ENCODE measurements at places on chromosomes 13 and 19.

DNA sequence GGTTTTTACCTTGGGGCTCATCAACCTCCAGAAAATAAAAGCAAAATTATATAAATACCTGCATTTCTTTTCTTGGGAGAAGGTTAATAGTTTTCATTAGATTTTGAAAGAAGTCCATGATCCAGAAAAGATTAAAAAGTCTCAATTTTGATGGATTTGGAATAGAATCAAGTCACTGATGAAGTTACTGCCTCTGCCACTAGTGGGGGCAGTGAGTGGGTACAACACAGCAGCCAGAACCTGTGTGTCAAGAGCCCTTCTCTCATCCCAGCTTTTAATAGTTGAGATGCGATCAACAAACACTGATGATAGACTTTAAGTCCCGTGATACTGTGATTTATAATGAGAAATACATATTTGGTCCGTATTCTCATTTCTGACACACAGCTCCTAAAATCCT, 686.7 kb downstream of the DIAPH3 start:
- DNase-seq, result no peak

DNA sequence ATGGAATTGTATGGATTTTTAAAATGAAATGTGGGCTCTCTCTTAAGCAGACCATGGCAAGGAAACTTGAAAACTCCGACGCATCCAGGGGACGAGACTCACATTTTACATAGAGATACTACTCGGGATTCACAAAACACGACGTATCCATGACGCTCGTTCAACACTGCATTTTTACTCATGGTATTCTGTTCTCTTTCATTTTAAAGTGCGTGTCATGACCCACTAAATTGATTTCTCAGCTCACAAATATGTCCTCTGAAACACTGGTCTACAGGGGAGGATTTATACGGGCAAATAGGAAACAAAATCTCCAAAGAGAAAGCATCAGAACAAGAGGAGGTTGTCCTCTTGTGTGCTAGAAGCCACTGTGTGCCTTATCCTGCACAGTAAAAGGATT, 523.5 kb downstream of the MYO16 start:
- DNase-seq, result no peak

DNA sequence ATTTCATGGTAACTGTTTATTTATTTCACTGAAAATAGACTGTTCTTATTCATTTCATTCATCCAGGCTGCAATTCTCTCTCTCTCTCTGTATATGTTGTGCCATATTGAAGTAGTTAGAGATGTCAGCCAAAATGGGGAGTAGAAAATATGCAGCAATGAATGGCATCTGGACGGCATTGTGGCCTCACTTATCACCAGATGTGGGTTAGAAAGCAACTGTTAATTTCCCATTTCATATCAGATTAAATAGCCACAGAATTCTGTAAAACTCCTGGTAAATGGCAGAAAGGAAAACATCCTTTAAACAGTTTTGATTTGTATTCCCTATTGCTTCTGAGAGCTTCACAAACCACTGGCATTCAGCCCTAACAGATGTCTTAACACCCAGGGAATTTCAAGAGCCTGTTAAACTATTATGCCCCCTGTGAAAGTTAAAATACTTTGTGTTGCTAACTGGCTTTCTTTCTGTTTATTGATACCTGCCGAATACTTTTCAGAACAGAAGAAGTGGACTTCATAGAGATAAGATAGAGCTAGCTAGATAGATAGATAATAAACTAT, 1763.3 kb upstream of the MIR17HG start:
- DNase-seq, result no peak

DNA sequence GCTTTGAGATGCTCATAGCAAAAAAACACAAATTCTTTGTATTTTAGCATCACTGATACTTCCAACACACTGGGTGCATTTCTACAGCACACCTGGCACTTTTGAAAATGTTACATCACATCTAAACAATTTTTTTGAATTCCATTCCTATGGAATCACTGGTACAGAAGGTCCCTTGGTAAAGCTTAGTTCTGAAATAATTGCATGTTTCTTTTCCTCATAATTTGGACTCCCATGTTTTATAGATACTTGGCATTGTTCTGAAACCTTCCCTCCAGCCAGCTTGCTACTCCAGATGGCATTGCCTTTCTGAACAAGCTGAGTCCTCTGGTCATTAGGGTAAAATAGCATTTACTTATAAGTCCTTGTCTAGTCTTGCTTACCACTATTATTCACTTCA, 481.3 kb upstream of the GPC6 start:
- DNase-seq, result no peak

DNA sequence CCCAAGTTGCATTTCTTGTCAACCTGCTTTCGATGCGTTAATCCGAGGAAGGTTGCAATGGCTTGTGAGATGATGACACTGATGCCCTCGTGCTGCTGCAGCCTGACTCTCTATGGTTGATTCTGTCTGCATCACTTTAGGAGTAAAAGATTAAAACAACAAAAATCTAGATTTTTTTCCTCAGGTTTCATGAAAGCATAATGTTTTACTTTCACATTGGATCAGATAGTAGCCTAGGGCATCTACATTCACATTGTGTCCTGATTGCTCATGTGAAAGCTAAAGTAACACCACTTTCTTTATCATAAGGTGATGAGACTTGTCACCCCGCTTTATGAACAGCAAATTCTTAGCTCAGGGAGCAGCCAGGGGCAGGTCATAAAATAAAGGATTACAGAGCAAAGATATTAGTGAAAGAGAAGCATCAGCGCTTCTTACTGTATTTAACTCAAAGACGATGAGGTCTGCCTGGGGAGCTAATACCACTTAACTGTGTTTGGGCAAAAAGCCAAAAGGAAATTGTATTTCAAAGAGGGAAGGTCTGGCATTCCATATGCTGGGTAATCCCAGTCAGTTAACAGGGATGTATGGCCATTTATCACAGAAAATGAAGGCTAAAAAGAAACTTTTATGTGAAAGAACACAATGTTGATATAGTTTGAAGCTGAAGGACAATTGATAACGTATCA, 270.5 kb downstream of the GPC6 start:
- DNase-seq, result no peak

- DNase-seq, result no peak
Measured at GRCh38 chr19:2627855-2628254, 74.6 kb downstream of the GNG7 start.

DNA sequence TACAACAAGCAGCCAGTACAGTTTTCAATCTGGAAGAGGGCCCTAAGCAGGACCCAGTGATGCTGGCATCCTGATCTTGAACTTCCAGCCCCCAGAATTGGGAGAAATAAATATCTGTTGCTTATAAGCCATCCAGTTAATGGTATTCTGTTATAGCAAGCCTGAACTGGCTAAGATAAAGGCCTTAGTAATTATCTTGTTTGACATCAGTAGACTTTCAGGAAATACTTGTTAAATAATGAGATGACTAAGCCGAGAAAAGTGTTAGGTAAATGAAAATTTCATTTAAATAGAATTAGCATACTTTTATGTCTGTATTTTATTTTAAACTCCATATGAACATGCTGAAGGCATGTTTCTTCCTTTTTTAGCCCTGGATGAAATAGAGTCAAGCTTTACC, 188.2 kb downstream of the OLFM4 start:
- DNase-seq, result no peak

GRCh38 chr13:94641409-94641941, 39.8 kb downstream of the GPR180 start:
- no peak for DNase-seq

GRCh38 chr13:40084934-40085333, 429.5 kb downstream of the COG6 start:
- no peak for DNase-seq

GRCh38 chr19:903266-903797, 9.7 kb downstream of the R3HDM4 start:
- peak; percentile 42 for DNase-seq

- DNase-seq, result no peak
Measured at GRCh38 chr19:9009935-9010651, at the start of gene MUC16. TSS of gene MUC16 (minus strand) at chr19:9010409.

- DNase-seq, result no peak
Measured at GRCh38 chr19:30467239-30467638, 95.1 kb downstream of the ZNF536 start.

Measured in NCI-H2107 (cell line).